ENCODE measurements at places on chromosomes 2 and 18.

- DNase-seq = no peak
Measured at GRCh38 chr18:75269124-75269680, 58.6 kb downstream of the TSHZ1 start.

DNA sequence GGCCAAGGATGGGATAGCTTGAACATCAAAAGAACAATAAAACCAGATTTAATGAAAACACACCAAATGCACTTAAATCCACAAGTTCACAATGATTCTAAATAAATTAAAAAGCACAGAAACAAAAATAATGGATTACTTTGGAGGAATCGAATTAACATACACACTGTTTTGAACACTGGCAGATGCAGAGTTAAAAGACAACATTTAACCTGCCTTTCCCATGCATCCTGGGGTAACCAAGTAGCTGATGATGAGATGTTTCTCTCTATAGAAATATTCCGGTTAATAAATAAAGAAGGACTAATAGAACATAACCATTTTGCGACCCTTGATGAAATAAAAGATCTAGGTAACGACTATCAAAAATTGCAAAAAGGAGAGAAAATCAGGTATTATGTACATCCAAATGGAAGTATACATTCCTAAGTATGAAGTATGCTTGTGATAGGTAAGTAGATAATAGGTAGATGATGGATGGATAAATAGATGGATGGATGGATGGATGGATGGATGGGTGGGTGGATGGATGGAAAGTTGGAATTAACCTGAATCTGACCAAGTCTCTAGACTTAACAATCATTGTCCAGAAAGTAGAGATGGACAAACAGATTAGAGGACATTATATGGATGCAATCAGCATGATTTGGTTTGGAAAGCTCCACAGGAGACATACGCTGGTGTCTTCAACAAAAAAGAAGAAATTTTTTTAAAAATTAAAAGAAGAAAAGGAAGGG, 57.4 kb upstream of the MYCN start:
- no peak for DNase-seq

DNA sequence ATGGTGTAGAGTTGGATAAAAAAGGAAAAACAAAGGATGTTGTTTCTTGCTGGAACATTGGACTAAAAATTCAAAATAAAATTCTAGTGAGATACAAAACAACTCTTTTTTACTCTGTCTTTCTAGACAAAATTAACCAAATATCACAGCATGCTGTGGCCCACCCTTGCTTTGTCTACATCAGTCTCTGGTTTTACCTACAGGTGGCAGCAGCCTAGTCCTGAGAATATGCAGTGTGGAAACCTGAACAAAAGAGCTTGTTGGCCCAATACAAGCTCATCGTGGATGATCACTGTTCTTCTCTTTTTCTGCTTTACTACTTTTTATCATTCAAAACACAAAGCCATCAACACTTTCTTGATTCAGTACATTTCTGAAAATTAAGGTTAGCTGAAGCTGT, 210.4 kb downstream of the CDH19 start:
- DNase-seq = no peak

- no peak for DNase-seq
Measured at GRCh38 chr2:10514273-10514672, 66.1 kb upstream of the ODC1 start.

- no peak for DNase-seq
Measured at GRCh38 chr2:241620419-241620769, 16.6 kb downstream of the THAP4 start.

DNA sequence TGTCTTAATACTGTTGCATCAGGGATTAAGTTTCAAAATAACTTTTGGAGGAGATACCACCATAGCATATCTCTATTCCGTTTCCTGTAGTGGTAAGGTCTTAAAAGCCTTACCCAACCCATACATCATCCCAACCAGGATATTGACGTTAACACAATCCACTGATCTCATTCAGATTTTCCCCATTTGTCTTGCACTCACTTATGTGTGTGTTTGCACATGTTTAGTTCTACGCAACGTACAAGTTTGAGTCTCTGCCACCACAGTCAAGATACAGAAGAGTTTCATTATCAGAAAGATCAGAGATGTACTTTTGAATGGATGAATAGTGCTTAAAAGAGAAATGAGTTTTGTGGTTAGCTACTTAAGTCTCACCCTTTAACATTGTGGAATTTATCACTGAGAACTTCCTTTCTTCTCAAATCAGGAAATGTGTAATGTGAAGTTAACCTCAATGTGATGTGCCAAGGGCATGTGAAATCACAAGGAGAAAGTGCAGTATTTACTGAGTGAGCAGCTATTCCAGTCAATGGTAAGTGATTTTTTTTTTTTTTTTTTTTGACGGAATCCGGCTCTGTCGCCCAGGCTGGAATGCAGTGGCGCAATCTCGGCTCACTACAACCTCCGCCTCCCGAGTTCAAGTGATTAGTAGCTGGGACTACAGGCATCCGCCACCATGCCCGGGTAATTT, 69.2 kb upstream of the EPHA4 start:
- DNase-seq = no peak

DNA sequence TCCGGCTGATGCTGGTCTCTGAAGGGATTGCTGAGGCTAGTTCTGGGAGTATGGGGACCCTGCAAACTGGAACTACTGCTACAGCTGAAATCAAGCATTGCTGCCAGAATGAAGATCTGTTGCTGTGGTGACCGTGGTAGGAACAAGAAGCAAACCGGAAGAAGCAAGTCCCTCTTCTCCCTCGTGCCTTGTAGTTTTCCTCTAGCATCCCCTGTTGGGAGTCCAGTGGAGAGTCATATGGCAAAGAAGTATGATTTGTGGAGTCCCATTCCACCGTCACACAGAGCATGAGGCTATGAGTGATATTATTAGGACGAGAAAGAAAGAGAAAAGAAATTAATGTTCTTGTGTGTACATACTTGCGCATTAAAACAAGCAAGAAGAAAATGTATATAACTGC, 138.8 kb upstream of the SP5 start:
- no peak for DNase-seq

All from GM18507 (cell line).